ENCODE measurements at places on chromosomes 3 and 15.

DNA sequence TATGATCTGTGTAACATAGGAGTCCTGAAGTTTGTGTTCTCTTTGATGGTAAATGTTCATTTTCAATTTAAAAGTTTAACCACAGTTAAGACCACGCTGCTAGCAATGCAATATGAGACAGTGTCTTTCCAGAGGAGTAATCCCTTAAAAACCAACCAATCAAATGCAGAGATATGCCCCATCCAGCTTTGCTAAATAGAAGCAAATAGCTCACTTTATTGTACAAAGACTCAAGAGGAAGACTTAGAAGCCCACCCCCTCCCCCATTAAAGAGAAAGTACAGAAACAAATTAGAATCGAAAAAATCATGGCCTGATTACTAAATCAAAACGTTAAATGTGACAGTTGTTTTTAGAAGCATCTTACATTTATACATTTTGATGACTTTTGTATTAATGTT, 2.1 kb upstream of the ANP32A start:
- no peak for DNase-seq

GRCh38 chr3:150255413-150255812, 152.7 kb upstream of the TSC22D2 start:
- DNase-seq: no peak

- DNase-seq: no peak
These were observed 71.3 kb downstream of the CPN2 start for GRCh38 chr3:194279701-194280360.

DNA sequence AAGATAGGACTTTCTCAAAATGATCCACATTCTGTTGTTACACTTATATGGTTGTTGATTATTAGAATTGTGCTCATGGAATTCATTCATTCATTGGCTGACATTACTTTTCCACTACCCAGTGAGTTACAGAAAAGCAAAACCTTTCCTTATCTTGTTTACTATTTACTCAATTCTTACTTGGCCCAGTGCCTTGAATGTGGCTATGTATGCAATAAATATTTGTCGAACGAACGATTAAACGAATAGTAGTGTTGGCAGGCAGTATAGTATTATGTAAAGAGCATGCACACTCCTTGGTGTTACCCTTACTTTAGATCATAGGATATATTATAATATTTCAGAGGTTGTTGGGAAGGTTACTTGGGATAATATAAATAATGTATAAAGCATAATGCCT, 31.0 kb downstream of the CTDSPL2 start:
- no peak for DNase-seq

GRCh38 chr3:47016934-47017435, 37.5 kb downstream of the NBEAL2 start:
- DNase-seq: peak; percentile 39

DNA sequence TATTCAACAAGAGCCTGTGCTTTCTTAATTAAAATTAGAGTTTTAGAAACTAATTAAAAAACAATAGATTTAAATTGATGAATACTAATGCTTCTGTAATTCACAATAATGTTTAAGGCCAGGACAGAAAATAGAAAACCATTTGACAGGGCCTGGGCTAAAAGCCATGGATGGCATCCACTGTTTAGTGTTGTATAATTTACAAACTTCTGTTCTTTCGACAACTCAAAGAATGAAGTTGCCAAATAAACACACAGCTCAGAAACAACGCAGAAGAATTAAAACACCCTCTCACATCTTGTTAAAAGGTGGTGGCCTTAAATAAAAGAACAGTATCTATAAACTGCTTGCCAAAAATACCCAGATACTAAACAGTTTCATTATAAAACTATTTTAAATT, 347.5 kb downstream of the MECOM start:
- no peak for DNase-seq

DNA sequence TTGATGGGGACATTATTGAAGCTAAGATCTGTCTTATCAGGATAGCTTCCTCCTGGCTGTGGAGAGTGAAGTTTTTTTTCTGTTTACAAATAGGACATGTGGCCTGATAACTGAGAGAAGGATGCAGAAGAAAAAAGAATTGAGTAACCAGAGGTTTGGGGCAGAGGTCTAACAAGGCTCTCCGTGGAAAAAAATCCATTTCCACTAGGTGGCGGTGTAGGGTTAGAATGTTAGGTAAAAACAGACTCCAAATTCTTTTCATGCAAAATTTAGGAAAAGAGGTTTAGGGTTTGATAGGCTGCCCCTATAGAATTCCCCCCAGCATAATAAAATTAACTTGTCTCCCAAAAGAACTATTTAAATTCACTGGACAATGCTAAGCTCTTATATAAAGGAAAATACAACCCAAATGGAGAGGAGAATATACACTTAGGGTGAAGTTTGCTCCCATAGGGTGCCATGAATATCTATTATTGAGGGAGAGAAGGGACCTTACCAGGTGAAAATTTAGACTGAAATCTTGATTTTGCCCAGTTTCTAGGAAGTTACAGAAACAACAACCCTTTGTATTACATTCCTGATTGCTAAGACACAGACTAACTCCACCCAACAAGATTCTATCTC, 1560.4 kb downstream of the OTOL1 start:
- no peak for DNase-seq

- no peak for DNase-seq
These were observed 13.8 kb upstream of the ZNF662 start for GRCh38 chr3:42892169-42892568.

GRCh38 chr3:50876947-50877346, 202.2 kb downstream of the DOCK3 start:
- DNase-seq: no peak

- no peak for DNase-seq
These were observed 492.1 kb downstream of the NLGN1 start for GRCh38 chr3:173889596-173889995.

GRCh38 chr15:87224404-87224803, 1032.1 kb downstream of the NTRK3 start:
- no peak for DNase-seq

- no peak for DNase-seq
These were observed 167.8 kb upstream of the IQSEC1 start for GRCh38 chr3:13240928-13241618.

DNA sequence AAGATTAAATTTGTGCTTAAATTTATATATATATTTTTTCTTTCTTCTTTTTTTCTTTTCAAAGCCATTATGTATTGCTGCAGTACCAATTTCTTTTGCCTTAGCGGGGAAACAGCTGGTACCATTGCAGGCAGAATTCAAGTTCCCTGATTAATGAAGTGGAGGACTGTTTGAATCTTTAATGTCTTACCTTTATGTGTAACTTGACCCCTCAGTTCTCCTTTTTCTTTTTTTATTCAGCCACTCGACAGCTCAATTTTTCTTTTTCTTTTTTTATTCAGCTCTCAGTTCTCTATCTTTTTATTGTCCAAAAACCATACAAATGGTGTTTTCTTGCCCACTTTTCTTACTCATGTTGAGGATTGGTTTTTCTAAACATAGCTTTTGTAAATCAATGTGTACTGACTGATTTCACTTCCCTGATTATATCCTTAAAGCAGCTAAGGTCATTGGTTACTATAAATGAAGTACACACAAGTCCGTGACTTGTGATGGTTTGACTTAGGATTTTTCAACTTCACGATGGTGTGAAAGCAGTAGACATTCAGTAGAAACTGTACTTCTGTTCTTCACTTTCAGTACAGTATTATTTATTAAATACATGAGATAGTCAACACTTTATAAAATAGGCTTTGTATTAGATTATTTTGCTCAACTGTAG, 22.8 kb downstream of the ATP2C1 start:
- no peak for DNase-seq

DNA sequence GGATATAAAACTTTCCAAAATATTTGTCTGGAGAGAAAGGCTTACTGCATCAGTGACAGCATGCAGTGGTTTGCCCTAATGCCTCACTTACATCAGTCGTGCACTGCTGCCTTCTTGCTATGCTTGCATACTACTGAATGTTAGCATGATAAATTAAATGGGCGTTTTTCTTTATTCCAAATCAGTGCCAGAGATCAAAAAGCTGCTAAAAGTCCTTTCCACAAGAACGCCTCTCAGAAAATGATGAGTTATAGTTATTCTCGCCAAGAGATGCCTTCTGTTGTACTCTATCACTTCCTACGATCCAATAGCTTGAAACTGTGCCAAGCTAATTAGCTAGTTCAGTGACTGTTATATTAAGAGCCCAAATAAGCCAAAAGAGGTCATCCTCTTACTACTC, 345.8 kb upstream of the ROBO2 start:
- DNase-seq: no peak

- no peak for DNase-seq
These were observed 292.8 kb upstream of the LYSMD4 start for GRCh38 chr15:100026041-100026440.

- DNase-seq: peak; percentile 84
These were observed 18.8 kb downstream of the NBEAL2 start for GRCh38 chr3:46998121-46998851.

- DNase-seq: no peak
These were observed 249.6 kb downstream of the MBNL1 start for GRCh38 chr3:152518346-152518745.

DNA sequence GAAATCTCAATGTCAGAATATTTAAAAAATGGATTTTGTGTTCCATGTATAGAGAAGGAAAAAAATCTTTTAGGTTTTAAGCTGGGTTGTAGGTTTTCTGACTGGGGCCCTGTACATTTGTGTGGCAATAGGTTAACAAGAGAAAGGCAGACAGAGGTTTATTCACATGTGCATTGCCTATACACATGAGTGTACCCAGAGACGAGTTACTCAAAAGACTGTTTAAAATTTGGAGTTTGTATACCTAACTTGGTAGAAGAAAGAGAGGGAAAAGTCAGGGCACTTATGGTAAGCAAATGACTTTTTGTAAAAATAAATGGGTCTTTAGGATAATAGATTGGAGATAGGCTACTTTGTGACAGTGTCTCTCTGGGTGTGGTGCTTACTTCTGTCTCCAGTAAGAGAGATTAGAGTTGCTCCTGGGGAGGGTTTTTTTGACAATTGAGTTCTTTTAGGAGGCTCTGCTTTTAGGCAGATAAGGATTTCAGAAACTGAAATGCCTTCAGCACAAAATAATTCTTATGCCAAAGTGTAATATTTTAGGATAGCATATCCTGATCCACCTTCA, 225.2 kb downstream of the TCF12 start:
- no peak for DNase-seq

- no peak for DNase-seq
These were observed 72.4 kb downstream of the TFRC start for GRCh38 chr3:196009456-196009855.

- no peak for DNase-seq
These were observed 9.8 kb downstream of the MSL2 start for GRCh38 chr3:136186344-136186743.

GRCh38 chr3:100040451-100041225, 73.7 kb downstream of the FILIP1L start:
- DNase-seq: no peak

DNA sequence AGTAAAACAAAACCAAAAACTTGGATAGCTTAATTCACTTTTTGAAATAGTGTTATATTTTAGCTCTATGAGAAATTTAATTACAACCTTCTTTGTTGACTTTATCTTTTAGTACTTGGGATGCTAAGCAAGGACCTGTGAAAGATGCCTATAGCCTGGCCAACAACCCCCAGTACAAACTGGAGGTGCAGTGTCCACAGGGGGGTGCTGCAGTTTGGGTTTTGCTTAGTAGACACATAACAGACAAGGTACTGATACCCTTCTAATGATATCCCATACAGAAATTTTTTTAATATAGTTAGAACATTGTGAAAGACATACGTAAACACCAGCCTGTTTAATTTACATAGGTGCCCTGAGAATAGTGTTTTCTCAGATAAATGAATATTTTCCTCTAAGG, 35.3 kb downstream of the CAPN7 start:
- DNase-seq: no peak

DNA sequence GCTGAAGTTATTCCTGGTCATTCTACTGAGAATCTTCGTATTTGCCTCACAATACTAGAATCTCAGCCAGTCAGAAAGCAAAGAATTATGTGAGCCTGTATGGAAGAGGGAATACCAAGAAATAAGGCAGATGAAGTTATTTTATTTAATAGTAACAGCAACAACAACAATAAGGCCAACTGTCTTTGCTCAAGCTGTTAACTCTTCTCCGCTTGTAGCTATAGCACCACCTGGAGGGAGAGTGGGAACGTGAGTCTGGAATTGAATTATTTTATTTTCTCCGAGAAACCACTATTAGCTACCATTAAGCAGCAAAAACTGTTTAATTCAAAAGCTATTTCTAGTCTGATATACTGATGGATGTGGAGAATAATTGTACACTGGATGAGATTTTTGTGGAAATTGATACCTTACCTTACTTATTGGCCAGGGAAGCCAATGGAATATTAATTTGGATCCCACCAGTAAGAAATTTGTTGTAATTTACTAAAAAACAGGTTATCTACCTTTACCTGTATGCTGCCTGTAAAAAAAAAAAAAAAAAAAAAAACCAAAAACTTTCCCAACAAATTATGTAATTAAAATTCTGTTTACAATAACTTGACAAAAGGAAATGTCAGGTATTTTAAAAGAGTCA, 50.1 kb downstream of the CALML4 start:
- no peak for DNase-seq

DNA sequence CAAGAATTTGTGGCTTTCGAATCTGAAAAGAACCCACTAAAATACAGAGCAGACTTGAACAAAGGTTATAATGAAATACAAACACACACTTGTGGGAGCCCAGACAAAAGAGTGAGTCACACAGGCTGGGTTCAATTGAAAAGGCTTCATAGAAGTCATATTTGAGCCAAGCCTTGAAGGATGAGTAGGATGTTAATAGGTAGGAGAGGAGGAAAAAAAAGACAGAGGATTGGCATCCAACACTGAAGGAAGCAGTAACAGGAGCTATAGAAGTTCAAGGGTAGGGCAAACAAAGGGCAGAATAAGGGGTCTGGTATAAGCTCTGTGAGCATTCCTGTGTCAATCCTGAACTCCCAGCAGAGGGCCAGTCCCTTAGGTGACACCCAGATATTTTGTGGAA, 325.4 kb downstream of the FOXP1 start:
- no peak for DNase-seq

DNA sequence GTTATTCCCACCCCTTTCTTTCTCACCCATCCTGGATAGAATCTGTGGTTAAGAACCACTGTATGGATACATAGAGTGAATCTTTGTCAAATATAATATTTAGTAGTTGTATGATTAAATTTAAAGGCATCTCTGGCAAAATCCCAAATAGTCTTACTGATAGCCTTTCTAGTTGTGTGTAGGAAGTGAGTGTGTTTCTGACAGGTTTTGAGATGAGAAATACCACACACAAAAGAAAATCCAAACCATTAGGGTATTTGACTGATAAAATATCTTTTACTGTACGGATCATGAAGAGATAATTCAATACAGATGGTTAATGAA, 44.7 kb upstream of the PLCL2 start:
- DNase-seq: no peak

DNA sequence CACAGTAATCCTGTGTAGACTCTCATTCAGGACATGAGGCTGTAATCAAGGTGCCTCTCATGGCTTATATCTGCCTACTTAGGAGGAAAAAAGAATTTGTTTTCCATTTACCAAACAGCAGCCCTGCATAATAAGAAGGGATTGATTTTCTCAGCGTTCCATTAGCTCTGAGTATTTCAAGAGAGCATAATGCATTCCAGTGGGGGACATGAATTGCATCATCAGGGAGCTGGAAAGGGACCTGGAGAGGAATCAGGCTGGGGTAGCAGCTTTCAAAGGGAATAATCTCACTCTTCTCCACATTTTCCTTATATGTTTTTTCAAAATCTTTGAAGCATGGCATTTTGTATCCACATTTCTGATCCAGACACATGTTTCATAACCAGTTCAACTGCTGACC, 150.6 kb upstream of the ANKRD28 start:
- DNase-seq: no peak

- DNase-seq: no peak
These were observed 6.8 kb downstream of the UBE3A start for GRCh38 chr15:25431836-25432561.

- no peak for DNase-seq
These were observed 266.8 kb upstream of the CBLB start for GRCh38 chr3:106135451-106136160.
